ENCODE measurements at places on chromosomes 3 and 15. TPM values are rescaled to one million over a fixed set of nuclear protein-coding genes. Genes with fewer than 3 reads are reported as not detected.

GRCh38 chr3:159770998-159771397, 217.6 kb upstream of the IL12A start:
- DNase-seq, result no peak

- DNase-seq, result no peak
These were observed 16.6 kb downstream of the KPNA1 start for GRCh38 chr3:122498152-122498551.

- peak; percentile 26 for DNase-seq
These were observed 8.0 kb downstream of the TGFBR2 start for GRCh38 chr3:30614373-30614772.

- peak; percentile 57 for DNase-seq
These were observed 4.7 kb downstream of the INAFM2 start for GRCh38 chr15:40328176-40328575.

DNA sequence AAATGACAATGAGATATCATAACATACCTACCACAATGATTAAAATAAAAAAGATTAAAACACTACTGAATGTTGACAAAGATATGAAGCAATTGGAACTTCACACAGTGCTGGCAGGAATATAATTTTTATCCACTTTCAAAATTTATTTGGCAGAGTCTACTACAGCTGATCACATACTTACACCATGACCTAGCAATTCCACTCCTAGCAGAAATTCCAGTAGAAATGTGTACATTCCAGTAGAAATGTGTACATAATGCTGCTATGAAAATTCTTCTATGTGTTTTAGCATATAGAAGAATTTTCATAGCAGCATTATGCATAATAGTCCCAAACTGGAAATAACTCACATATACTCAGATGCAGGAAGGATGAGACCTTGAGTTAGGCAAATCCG, 43.5 kb downstream of the IFT57 start:
- no peak for DNase-seq

Gene GOLGA6L7
- not detected for total RNA-seq

Gene RNF168
- 23.5 TPM for total RNA-seq

GRCh38 chr15:63930034-63930433, 96.3 kb upstream of the HERC1 start:
- DNase-seq, result no peak

- DNase-seq, result peak; percentile 98
These were observed at the start of gene TIPIN for GRCh38 chr15:66356359-66357236. TIPIN (minus strand) TSS chr15:66356685; CDS start chr15:66352947, 3,738 bp downstream.

- no peak for DNase-seq
These were observed 27.6 kb downstream of the FAM3D start for GRCh38 chr3:58639001-58639400.

All from dermis blood vessel endothelial cell (primary cell).